ENCODE measurements at places on chromosomes 16 and 17.

DNA sequence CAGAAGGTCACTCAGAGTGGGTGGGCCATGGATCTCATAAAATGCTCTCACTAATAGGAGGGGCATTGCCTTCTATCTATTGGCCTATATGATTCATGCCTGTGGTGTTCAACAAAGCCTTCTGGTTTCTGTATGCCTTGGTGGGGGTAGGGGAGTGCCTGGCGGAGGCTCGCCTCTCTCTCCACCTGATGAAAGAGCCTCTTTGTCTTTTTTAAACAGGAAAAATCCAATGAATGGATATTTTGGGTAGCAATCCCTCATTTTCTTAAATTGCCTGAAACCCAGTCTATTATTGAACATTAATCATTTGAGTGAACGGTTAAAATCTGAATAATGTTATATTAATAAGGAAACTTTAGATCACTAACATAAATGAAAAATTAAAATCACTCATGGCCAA is 90.6 kb downstream of the TOX3 start:
- no peak for DNase-seq

GRCh38 chr16:6081320-6081976 is 983.9 kb upstream of the EEF2KMT start:
- DNase-seq: peak; percentile 60

- no peak for DNase-seq
Measured at GRCh38 chr16:4140652-4141051, 24.4 kb upstream of the ADCY9 start.

GRCh38 chr17:66987059-66987616 is 22.6 kb downstream of the CACNG4 start:
- no peak for DNase-seq

GRCh38 chr16:72311426-72311825 is 139.5 kb upstream of the PMFBP1 start:
- no peak for DNase-seq

- no peak for DNase-seq
Measured at GRCh38 chr16:54240271-54241129, 46.1 kb downstream of the IRX3 start.

DNA sequence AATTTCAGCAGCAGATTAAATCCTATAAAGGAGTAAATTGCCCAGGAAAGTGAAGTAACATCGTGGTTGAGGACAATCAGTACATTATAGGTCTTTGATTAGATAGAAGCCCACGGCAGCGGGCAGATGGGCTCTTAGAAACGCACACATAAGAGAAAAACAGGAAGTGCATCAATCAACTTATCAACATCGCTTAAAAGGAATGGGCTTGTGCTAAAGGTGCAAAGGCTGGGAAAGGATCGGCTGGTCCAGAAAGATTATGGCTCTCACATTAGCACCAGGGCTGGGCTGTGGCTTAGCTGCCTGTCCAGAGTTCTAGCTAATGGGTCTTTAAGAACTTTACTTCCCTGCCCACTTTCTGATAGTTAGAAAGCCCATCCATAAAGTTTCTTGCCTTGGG is 292.0 kb upstream of the TNRC6C start:
- DNase-seq: no peak

DNA sequence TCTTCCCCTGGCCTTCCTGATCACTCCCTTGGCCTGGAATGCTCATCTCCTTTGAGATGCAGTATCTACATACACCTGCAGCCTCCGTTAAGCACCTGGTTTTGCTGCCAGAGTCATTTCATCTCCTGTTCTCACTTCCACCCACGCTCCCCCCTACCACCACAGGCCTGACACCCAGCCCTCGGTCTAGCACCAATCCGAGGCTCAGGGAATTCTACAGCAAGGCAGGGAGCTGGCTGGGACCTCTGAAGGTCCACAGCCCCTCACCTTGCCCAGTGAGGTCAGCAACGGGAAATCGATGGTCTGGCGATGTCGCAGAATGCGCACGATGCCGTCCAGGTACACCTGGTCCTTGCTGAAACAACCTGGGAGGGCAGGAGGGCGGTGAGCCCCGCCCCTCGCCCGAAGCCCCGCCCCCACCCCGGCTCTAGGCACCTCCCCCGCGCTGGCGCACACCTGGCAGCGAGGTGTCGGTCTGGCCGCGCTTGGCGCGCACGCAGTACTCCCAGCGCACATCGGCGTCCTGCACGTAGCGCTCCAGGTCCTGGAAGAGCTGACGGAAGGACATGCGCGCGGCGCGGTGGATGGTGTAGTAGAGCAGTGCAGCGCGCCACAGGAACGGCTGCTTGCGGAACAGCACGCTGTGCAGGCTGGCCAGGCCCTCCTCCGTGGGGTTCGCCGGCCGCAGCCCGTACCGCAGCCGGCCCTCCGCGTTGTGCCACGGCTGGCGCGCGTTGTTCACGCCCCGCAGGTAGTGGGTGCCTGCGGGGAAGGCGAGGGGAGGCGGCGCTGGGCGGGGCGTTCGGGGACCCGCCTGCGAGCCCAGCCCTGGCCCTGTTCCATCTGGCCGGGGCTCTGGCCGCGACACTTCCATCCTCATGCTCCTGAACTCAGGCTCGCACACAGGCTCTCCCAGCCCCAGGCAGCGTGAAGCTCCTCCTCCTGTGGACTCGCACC is 5.7 kb downstream of the MATCAP1 start:
- no peak for DNase-seq

DNA sequence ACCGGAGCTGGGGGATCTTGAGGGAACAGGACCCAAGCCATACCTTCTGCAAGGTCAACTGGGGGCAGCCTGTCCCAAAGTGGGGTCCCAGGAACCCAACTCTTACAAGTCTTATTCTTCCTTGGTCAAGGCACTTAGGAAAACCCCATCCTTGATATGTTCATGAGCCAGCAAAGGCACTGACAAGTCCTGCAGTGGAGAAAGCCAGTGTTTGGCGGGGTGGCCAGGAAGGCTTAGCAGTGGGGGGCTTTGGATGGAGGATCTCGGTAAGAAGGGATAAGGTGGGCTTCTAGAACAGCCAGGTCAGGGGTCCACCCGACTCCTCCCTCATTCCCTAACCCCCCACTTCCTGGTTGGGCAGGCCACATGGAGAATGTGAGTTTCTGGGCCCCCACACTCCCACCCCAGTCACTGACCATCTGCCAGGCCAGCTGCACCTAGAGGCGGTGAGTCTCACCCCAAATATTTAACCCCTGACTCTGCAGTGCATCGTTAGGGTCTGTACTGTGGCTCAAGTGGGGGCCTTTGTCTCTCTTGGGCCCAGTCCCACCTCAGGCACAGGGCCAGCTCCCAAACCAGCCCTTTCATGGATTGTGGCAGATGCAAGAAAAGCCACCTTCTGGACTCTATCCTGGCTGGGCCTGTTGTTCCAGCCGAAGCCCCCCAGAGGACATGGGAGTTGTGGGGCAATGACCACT is 22.3 kb downstream of the PPL start:
- DNase-seq: no peak

DNA sequence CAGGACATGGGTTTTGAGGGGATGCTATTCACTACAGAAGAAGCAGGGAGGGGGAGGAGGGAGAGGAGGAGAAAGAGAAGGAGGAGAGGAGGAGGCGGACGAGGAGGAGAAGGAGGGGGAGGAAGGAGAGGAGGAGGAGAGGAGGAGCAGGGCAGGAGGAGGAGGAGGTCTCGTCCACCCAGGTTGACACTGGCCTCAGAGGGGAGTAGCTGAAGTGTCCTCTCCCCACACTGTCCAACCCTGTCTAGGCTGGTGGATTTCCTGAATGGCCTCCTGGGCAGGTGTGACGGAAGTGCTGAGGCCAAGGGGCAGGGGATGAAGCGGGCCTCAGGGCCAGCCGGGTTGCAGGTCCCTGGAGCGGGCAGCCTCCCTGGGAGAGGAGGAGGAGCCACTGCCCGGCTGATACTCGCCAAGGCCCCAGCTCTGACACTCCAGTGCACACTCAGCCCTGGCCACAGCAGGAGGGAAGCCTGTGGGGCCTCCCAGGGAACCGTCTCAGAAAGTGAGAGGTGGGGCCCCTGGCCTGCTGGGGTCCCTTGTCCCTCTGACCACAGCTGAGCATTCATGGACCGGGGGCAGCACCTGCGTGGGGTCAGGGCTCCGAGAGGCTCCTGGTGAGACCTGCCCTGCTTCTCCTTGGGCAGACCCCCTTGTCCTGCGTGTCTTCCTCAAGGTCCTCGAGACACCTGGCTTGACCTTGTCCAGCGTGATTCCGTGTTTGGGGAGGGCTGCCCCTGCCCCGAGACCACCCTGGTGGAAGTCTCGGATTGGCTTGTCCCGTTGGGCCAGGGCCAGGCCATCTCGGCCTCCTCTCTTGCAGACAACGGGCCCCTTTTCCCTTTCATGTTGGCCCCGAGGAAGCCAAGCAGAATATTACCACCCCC is 200.6 kb upstream of the CIBAR2 start:
- no peak for DNase-seq

GRCh38 chr16:1102921-1103635 is 7.0 kb upstream of the C1QTNF8 start:
- DNase-seq: peak; percentile 64

- DNase-seq: no peak
Measured at GRCh38 chr16:84242839-84243238, 3.0 kb upstream of the KCNG4 start.

DNA sequence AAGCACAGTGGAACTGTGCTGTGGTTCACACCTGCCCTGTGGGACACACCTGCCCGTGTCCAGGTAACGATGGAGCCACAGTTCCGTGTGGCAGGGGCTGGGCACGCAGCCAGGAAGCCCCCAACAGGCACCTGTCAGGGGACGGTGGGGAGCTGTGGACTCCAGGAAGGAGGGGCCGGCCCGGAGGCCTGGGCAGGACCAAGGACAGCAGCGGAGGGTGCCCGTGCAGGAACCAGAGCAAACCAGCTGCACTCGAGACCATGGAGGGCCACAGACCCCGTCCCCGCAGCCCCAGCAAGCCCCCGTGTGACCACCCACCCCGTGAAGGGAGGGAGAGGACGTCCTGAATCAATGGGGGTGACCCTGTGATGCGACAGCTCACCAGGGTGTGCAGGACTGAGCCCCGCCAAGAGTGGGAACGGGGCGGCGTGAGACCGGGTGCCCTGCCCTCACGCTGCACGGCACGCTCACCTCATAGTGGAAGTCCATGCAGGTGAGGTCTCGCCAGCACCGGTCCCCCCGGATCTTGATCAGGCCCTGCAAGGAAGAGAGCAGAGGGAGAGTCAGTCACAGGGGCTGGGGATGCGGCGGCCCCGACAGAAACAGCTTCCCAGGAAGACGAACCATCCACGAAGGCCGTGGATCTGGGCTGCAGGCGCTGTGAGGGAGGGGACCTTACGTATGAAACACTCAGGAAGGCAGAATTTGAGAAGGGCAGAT is 78.1 kb downstream of the LMF1 start:
- DNase-seq: no peak

GRCh38 chr16:66894948-66895688 is 14.8 kb downstream of the PDP2 start:
- DNase-seq: peak; percentile 79

DNA sequence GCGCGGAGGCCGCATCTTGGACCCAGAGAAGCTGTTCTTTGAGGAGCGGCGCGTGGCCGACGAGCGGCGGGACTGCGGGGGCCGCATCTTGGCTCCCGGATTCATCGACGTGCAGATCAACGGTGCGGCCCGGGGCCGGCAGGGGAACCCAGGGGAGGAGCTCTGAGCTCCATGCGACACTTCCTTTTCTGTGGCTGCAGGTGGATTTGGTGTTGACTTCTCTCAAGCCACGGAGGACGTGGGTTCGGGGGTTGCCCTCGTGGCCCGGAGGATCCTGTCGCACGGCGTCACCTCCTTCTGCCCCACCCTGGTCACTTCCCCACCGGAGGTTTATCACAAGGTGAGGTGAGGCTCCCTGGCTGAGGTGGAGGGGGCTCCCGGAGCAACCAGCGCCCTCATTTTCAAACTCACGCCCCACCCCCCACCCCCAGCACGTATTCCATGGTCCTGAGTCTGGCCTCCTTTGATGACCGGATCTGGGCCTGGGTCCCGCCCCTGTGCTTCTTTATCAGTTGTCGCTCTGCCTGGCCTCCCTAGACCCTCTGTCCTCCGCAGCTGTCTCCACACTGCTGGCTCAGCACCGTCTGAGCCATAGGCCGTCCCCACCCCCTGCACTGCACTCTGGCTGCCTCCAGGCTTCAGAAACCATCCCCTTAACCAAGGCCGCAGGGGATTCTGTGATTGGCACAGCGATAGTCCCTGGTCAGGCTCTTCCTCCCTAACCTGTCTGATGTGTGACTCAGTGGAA is 787 bp downstream of the AMDHD2 start:
- peak; percentile 83 for DNase-seq

DNA sequence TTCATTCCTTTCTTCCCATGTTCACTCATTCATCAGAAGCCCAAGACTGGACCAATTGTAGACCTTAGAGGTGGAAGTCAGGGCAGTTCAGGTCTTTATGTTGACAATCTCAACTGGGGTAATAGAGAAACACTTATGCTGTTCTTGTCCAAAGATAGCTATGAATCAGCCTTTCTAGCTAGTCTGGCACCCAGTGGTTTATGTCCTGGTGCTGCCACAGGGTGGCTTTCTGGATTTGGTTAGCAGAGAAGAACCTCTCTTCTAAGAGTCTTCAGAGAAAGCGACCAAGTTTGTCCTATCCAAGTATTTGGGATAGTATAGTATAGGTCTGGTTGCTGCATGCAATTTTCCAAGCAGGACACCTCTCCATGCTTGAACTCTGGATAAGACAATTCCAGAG is 83.3 kb downstream of the NOG start:
- DNase-seq: no peak

- DNase-seq: peak; percentile 94
Measured at GRCh38 chr17:68346448-68346847, 55.2 kb downstream of the ARSG start.

DNA sequence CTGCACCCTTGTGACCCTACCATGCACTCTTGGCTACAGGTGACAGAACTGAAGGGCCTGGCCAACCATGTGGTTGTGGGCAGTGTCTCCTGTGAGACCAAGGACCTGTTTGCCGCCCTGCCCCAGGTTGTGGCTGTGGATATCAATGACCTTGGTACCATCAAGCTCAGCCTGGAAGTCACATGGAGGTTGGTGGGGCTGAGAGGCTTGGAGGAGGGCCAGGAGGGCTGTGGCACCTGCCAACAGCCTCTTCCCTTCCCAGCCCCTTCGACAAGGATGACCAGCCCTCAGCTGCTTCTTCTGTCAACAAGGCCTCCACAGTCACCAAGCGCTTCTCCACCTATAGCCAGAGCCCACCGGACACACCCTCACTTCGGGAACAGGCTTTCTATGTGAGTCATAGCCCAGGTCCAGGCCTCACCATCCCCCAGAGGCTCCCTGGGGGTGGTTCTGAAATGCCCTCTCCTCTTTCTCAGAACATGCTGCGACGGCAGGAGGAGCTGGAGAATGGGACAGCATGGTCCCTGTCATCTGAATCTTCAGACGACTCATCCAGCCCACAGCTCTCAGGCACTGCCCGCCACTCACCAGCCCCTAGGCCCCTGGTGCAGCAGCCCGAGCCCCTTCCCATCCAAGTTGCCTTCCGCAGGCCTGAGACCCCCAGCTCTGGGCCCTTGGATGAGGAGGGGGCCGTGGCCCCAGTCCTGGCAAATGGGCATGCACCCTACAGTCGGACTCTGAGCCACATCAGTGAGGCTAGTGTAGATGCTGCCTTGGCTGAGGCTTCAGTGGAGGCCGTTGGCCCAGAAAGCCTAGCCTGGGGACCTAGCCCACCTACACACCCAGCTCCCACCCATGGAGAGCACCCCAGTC is 13.0 kb downstream of the RIPOR1 start:
- DNase-seq: peak; percentile 58

- DNase-seq: no peak
Measured at GRCh38 chr17:8069587-8069860, 18.0 kb downstream of the ALOX12B start.
